Fibroblast of skin of back (primary cell): ENCODE measurements at places on chromosomes 7 and 10.

DNA sequence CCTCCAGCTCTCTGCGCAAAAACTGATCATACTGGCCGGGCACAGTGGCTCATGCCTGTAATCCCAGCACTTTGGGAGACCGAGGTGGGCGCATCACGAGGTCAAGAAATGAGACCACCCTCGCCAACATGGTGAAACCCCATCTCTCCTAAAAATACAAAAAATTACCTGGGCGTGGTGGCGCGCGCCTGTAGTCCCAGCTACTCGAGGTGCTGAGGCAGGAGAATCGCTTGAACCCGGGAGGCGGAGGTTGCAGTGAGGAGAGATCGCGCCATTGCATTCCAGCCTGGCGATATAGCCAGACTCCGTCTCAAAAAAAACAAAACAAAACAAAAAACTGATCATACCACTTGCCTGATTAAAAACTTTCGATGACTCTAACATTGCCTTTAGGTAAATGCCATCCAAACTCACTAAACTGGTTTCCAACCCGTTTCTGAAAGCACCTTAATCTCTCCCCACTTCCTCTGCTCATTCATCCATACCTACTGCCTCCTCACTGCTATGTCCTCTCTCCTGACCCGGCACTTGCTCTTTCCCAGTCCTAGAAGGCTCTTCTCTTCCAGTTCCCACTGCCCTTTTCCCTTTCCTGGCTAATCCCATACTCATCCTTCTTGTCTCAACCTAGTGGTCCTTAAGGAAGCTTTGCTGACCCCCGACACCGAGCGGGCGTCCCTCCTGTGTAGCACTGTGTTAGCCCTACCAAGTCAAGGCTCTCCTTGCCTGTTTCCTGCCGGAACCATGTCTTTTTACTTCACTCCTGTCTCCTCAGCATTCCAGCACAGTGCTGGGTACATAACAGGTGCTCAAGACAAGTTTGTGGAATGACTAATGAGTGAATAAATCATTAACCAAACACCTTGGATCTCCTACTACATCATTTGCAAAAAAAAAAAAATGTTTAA, 686 bp upstream of the MIOS start:
- DNase-seq = no peak

DNA sequence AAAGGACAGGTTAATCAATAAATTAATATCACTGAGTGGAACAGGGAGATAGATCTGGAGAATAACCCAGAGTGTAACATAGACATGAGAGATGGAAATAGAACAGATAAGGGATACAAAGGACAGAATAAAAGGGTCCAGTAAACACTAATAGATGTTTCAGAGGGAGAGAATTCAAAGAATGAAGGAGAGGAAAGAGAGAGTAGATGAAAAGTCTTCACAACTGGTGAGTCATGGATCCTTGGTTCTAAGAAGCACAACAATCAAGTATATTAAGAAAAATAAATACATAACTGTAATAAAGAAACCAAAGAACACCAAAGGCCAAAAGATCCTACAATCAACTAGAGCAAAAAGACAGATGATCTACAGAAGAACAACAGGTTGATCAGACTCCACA, 66.3 kb downstream of the BEND7 start:
- peak; percentile 48 for DNase-seq

DNA sequence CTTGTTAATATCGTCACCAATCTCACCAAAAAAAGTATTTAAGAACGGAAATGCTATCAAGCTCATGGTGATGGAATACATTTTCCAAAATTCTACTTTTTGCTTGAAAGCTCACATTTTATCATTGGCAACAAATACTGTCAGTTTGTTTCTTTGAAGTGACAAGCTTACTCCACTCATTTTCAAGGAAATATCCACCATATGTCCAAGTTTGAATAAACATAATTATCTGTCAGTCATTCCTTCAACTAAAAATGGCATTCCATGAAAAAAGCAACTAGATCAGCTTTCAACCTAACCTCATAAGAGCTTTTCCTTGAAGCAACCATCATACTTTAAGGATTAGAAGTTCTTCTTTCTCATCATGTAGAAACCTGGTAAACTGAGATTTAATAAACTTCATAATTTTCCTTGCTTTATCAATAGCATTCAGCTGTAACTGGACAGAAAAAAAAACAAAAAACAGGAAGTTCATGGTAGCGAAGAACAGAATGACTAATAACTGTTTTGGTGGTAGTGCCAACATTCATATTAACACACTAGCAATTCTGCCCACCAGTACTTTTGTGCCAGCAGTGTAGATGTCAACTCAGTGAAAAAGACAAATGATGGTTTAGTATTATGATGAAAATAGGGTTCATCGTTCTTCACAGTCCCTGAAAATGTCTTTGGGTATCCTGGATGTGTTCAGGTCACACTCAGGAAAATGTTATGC, 764.9 kb downstream of the GRM8 start:
- DNase-seq = no peak

DNA sequence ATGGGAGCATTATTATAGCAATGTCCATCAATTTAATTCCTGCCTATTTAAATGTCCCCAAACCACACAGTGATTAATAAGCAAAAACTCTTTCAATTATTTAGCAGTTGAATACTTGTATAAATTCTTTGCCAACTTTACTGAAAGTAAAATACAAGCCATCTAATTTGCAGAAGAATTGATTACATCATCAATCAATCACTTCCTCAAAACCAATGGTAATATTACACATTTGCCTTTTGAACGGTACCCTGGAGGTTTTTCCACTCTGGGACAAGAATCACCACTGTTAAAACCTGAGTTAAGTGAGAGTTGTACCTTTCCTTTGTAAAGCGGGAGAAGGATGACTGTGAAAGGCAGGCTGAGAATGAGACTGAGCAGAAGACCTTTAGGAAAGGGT, 93.0 kb downstream of the RNF133 start:
- DNase-seq = no peak

- no peak for DNase-seq
Measured at GRCh38 chr10:110571093-110571743, 3.7 kb downstream of the SMC3 start.

- DNase-seq = peak; percentile 40
Measured at GRCh38 chr7:75642810-75643486, 95.8 kb downstream of the HIP1 start.

- DNase-seq = no peak
Measured at GRCh38 chr7:114083166-114084001, 164.6 kb upstream of the PPP1R3A start.

- DNase-seq = no peak
Measured at GRCh38 chr7:16511314-16511713, 15.3 kb upstream of the LRRC72 start.

- DNase-seq = peak; percentile 21
Measured at GRCh38 chr10:8331896-8332729, 277.6 kb downstream of the GATA3 start.

- peak; percentile 62 for DNase-seq
Measured at GRCh38 chr7:100825751-100826513, 1.4 kb downstream of the EPHB4 start.

GRCh38 chr10:17006631-17007417, 122.8 kb downstream of the CUBN start:
- no peak for DNase-seq

DNA sequence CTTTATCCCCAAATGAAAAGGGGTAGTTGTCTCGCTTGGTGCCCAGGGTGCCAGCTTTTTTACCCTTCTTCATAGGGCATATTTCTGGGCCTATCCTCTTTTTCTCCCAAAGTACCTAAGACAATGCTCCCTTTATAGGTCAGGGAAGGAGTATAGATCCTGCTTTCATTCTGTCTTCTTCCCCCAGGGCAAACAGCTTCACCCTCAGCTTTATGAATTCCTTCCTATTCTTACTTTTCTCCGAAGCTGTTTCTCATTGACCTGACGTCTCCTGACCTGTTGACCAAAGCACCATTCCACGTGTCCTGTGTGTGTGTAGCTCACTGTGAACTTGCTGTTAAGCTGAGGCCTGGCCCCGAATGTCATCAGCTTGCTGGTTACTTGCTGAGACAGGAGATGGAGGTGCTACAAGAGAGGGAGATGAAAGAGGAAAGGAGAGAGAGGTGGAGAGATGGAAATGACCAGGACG, 48.9 kb downstream of the PYROXD2 start:
- no peak for DNase-seq

DNA sequence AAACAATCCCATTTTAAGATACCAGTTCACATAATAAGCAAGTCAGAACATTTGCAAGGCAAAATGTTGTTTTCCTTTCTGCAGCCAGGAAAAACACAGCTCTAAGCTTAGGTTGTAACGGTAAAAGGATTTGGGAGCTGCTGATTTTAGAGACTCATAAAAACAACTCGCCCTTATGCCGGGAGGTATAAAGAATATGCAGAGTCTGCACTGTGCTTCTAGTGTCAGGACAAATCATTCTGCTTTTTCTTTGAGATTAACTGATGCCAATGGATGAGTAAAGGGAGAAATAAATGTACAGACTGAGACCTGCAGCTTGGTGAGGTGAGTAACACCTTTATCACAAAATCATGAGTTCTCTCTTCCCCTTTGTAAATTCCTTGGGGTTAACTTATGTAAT, 2.0 kb upstream of the SFR1 start:
- DNase-seq = no peak

DNA sequence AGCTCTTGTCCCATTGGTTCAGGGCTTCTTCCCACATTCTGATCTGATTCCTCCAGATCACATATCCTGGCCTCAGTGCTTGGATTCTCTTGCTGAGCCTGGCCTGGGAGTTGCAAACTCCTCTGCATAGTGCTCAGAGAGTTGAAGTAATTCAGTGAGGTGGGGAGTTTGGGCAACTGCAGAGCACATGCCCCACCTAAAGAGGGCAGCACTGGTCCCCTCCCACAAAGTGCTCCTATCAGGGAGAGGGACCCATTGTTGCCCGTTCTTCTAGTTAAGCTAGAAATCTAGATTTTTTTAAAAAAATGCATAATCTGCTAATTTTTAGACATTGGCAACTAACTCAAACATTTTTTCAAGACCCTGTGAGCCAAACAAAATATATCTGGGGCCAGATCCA, 45.1 kb downstream of the CHN2 start:
- DNase-seq = no peak

GRCh38 chr7:107652642-107653041, 8.0 kb upstream of the SLC26A4 start:
- no peak for DNase-seq

- no peak for DNase-seq
Measured at GRCh38 chr10:2990764-2991163, 76.6 kb upstream of the PFKP start.

GRCh38 chr7:31955641-31956040, 114.6 kb downstream of the PDE1C start:
- no peak for DNase-seq

DNA sequence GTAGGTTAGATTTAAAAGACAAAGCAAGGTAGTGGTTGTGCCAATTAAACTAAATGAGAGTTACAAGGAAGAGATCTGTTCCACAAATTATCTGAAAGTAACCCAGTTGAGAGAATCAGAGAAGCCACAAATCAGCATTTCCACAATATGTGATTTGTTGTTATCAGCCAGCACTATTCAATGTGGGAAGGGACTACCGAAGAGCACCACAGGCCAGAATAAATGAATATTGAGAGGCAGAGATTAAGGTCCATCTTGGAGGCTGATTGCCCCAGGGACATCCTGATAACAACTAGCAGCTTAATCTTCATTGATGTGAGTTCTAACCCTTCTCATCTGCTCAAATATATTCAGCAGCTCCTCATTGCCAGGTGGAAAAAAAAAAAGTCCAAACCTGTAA, 367.6 kb downstream of the MALRD1 start:
- DNase-seq = no peak

DNA sequence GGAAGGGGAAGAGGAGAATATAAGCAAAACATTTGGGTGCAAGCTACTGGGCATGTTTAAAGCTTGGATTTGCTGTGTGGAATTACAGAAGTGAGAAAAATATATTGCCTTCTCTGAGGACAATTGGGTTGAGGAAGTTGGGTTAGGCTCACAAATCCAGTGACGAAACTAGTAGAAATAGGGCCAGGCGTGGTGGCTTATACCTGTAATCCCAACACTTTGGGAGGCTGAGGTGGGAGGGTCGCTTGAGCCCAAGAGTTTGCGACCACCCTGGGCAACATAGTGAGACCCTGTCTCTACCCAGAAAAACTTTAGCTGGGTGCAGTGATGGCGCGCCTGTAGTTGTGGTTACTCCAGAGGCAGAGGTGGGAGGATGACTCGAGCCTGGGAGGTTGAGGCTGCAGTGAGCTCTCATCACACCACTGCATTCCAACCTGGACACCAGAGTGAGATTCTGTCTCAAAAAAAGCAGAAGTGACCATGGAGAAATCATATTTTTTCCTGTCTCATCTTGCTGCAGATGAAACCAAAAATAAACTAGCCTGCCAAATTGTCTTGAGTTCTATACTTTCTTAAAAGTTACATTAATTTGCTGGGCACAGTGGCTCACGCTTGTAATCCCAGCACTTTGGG, 22.4 kb downstream of the NRBF2 start:
- no peak for DNase-seq

- DNase-seq = no peak
Measured at GRCh38 chr7:112262855-112263487, 56.5 kb downstream of the ZNF277 start.

DNA sequence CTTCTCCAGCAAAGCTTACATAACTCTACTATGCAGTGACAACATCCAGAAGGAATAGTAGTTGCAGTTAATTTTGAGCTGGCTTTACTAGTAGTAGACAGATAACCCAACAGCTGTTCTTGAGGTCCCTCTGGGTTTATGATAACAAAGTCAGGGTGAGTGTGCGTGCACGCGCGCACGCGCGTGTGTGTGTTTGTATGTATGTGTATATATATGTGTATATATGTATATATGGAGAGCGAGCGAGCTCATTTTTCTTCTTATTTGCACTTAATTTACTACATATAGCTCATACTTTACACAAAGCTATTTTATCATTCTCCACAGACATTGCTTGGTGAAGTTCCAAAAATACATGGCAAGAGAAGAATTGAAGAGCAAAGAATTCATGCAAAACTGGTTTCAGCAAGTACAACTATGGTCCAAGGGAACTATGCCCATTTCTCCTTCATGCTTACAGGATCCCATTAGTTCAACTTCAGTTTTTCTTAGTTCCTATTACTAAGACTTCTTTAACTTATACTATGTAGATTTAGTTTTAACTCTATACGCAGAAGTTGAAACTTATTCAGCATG, 105.9 kb upstream of the TMEM168 start:
- DNase-seq = no peak

DNA sequence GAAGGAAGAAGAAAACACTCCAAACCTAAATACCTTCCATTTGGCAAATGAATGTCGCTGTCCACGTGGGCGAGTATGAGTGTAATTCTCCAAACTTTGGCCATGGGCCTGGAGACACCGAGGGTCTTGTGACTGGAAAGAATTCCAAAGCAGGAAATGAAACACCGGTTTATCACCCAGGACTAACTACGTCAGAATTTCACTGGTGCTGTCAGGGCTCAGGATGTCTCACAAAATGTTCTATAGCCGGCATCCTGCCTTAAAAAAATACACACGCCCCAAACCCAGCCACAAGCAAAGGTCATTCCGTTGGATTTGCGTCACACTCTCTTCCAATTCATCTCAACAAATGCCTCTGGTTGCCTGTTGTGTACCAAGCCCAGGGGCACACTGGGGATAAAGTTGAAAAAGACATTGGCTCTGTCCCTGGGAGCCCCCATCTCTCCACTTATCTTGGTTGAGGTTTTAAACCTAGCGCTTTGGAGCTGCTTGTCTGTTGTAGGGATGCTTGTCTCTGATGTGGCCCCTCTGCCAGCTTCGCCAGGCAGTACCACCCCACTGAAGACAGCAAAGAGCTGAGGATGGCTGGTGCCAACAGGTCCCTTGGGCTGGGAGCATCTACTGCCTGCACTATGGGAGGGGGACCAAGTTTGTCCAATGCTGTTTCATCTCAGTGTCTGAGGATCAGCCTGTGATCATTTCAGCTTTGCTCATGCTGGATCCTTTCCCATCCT, 31.2 kb downstream of the GSTO2 start:
- peak; percentile 93 for DNase-seq
